ENCODE measurements at places on chromosomes 13 and 19.
A peak's percentile ranks its signal among the peaks of the same experiment; 100 is the strongest.

DNA sequence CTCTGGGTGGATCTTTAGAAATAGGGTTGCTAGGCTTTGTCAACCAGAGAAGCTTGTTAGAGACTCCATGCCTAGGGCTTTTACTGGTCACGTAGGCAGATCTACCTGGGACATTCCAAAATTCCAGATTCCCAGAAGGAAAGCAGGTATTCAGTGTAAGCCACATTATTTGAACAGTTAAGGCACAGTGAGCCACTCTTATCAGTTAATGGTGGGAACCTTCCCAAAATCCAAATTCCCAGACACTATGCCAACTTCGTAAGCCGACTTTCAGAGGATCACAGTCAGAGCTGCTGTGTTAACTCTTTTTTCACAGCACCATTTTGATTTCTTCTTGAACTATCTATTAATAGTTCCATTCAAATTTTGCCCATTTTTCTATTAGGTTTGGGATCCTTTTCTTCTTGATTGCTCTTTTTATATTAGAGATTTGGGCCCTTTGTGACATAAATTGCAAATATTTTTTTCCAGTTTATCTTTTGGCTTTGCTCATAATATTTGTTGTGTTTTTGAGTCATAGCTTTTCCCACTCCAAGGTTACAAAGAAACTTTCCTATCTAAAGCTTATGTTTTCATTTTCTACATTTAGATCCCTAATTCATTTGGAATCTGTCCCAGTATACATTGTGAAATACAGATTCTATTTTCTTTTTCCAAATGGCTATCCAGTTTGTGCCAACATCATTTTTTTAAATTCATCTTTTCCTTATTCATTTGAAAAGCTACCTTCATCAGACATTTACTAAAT, 77.3 kb downstream of the DHRS12 start:
- no peak for DNase-seq

DNA sequence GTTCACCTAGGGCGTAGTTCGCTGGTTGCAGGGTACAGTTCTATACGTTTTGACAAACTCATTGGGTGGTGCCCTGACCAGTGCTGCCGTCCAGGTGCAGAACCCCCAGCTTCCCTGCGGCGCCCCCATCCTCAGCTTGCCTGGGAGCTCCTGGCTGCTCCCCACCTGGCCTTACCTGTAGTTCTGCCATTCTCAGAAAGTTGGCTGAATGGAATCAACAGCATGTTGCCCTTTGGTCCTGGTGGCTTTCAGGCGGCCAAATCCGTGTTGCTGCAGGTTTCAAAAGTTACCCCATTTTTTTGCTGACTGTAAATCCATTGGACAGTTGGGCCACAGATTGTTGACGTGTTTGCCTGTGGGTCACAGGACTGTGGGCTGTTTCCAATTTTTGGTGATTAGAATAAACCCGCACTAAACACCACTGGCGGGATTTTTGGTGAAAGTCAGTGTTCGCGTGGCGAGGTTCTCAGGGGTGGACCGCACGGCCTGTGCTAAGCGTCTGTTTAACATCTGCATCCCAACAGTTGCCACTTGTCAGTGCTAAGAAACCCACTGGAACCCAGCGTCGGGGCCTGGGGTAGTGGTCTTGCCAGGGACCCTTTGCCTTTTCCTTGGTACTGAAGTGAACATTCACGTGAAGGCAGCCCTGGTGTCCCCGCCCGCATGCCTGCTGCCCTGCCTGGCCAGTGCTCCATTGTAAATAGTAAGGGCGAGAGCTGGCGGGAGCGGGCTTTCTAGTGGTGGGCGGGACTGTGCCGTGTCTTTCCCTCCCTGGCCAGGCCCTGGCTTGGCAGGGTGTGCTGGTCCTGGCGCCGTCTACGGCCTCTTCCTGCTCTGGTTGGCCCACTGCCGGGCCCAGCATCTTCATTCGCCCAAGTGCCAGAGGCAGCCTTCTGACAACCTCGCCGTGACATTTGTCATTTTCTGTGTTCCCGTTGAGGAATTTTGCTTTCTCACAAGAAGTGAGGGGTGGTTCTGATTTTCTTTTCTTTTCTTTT, 3.3 kb downstream of the DOT1L start:
- peak; percentile 79 for DNase-seq

GRCh38 chr13:33838647-33839046, 20.7 kb downstream of the RFC3 start:
- DNase-seq = no peak

DNA sequence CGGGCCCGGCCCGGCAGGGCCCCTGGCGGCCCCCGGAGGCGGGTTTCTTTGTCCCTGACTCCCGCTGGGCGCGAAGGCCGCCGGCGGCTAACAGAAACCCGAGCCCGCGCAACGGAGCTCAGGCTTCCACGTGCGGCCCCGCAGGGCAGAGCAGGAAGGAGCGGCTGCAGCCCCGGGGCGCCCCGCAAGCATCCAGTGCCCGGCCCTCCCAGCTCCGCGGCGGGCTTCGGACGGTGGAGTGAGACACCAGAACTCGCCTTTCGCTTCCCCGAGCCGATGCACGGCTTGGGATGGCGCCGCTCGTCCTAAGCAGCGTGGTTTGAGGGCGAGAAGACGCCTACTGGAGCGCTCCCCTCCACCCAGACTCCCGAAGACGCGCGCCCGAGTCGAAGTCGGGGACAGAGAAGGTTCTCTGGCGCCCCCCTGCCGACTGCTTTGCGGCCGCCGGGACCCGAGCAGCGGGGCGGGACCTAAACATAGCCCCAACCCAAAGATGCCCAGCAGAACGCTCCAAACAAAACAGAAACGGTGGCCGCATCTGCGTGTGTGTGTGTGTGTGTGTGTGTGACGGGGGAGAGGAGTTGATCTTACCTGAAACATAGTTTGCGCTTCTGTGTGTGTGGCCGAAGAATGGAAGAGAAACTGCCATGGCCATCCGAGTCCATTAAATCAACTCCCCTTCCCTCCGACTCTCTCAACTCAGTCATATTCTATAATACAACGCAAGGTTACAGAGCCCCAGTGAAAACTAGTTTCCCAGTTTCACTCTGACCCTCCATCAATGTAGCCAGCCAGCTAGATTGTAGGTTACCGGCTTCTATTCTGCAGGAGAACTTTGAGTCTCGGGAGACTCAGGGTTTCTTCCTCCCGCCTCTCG, 629 bp upstream of the FGF9 start:
- DNase-seq = peak; percentile 64

- no peak for DNase-seq
Measured at GRCh38 chr19:12093777-12094176, 29.2 kb downstream of the ZNF844 start.

DNA sequence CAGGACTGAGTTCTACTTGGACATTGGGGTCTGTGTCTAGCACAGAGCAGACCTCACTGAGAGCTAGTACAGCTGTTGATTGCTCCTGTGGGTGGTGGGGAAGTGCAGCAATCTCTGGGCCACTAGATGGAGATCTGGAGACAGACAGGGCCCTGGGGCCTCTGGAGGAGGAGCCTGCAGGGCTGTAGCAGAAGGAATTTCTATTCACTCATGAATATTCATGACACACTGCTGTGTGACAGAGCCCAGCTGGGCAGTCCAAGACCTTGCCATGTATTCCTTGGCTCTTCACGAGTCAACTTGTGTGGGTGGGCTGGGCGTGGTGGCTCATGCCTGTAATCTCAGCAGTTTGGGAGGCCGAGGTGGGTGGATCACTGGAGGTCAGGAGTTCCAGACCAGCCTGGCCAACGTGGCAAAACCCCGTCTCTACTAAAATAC, 37.5 kb downstream of the SUGP2 start:
- no peak for DNase-seq

GRCh38 chr19:45110851-45111266, 17.9 kb downstream of the PPP1R37 start:
- no peak for DNase-seq

DNA sequence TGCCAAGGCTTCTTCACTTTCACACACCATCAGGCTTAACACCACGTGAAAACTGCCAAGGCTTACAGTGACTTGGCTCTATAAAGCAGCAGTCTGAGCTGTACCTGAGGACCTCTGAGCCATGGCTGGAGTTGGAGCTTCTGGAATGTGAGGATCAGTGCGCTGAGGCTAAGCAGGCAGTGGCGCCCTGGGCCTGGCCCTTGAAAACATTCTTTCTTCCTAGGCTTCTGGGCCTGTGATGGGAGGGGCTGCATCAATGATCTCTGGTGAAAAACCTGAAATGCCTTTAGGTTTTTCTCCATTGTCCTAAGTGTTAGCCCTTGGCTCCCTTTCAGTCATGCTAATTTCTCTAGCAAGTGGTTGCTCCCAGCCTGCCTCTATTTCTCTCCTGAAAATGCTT, 192.5 kb upstream of the PCDH20 start:
- DNase-seq = no peak

DNA sequence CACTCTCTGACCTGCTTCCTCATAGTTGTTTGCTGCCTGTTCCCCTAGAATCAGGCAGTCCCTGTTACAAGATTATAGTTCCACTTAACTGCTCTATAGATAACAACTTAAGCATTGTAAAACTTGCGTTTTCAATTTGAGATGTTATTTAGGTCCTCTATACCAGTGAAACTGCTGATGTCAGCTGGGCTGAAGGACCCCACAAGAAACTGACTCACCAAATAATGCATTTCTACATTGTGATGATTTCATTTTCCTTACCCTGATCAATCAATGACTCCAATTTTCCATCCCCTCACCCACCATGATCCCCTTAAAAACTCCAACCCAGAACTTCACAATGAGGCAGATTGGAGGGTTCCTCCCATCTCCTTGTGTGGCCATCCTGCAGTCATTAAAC, 280.7 kb downstream of the SLITRK1 start:
- DNase-seq = no peak

GRCh38 chr19:45151821-45152503, 8.8 kb downstream of the NKPD1 start:
- DNase-seq = no peak

GRCh38 chr13:73189776-73190175, 131.0 kb downstream of the KLF5 start:
- DNase-seq = no peak

DNA sequence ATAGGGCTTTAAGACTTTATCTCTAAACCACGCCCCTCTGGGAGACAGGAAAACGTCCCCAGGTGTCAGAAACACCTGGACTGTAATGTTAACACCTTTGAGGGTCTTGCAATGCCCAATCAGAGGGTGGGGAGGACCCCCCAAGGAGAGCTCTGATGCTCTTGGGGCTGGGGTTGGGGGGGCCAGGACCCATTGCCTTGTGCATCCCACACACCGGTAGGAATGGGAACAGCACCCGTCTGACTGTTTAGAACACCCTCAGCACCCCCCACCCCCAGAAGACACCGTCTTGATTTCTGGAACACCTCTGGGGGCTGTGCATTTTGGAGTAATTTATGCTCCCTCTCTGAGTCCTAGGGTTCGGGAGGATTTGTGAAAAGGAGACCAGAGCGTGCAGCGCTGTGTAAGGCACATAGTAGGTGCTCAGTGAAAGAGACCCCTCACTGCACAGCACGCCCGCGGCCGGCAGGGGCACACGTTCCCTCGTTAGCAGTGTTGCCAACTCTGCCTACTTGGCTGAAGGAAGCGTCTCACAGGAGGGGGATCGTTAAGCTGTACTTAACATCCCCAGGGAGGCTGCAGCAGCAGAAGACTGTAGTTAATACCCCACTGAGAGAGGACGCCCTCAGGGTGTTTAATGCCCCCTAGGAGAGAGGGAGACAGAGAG, 2.8 kb upstream of the ERFL start:
- peak; percentile 29 for DNase-seq

DNA sequence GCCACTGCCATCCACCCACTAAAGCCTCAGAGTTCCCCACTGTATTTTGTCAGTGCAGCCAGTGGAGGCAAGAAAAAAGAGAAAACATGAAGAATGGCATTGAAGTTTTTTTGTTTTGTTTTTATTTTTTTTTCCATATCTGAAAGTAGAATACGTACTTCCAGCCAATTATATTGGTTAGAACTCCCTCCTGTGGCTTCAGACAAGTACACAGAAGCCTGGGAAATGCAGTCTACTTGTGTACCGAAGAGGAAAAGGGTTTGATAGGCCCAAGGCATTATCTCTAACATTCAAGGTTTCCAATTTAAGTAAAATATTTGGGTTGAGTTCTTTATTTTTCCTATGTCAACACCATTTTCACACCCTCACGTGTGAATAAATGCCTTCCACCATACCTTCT, 696.2 kb upstream of the GPC6 start:
- DNase-seq = no peak

- no peak for DNase-seq
Measured at GRCh38 chr13:70634893-70635292, 526.6 kb upstream of the KLHL1 start.

DNA sequence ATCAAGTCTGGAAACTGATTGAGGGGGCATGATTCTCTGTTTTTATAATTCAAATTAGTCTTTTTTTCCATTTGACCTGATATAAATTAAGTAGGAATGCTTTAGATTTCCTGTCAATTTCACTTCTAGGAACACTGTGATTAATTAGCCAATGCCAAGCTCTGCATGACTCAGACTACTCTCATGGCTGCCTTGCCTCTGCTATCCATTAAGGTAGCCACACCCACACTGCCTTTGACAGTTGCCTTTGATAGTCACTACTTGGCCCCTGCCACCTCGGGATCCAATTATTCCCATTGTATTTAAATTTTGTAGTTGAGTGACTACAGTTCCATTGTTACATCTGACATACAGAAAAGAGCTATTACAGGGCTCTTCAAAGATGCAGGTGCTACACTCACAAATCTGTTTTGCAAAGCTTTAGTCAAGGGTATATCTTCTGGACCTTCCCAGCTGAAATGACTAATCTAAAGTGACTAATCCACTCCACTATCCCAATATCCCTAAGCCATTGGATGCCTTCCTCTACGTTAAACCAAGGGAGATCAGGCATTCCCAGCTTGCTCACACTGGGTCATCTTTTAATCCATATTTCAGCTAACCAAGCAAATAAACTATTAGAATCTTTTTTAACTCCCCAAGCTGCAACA, 1193.1 kb upstream of the MIR17HG start:
- no peak for DNase-seq

DNA sequence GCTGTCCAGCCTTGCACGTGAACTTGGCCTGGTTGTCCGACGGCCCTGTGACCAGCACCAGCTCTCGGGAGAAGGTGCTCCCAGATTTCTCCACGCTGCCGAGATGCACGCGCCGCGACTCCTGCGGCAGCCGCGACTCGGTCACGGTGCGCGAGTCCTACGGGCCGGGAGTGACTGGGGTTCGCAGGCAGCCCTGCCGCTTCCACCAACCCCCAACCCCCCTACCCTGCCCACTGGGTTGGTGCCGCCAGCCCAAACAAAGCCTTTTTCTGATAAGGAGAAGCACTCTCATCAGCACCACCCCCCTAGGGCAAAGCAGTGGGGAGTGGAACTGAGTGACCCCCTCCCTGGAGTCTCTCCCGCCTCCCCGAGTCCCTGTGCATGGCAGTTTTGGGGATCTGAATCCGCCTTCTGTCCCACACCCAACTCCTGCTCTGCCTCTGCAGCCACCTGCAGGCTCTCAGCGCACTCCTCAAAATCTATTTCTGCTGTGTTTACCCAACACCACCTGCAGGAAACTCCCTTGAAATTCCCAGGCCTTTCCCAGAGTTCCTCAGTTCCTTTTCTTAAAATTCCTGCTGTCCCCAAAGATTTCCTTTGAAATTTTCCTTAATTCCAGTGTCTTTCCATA, 6.2 kb downstream of the NPHS1 start:
- no peak for DNase-seq

GRCh38 chr19:39350156-39350555, 7.9 kb downstream of the SAMD4B start:
- no peak for DNase-seq

Measured in NCI-H446 (cell line).